ENCODE measurements at places on chromosomes 13 and 19.

GRCh38 chr13:36601186-36601585 is 72.6 kb upstream of the SERTM1 start:
- DNase-seq, result no peak

- no peak for DNase-seq
These were observed 31.7 kb upstream of the IL17D start for GRCh38 chr13:20671789-20672188.

DNA sequence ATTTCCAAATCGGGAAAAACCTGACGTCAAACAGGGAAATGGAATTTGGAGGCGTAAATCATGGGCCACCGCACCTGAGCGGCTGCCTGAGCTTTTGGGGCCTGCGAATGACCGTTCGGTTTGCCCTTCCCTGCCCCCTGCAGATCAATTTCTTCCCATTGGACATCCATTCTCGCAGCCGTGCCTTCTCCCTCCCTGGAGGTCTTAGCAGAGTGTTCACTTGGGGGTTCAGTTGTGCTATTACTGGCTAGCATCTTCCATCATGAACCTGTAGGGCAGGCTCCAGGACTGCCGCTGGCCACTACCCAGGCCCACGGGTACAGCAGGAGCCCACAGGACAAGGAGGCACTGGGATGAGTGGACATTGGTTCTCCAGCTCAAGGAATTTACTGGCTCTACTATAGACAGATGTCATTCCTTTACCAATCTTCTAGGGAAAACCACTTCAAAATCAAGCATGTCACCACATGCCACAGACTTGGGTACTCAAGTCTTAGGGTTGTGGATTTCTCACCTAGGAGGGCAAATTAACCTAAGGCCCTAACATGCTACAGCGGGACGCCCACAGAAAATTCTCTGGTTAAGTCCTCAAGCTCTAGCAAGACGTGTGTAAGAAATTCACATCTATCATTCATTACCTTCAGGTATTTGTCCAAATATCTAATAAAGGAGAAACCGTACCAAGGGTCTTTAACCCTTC is 75.5 kb downstream of the COL4A1 start:
- no peak for DNase-seq

GRCh38 chr13:49649244-49649962 is 21.1 kb downstream of the ARL11 start:
- no peak for DNase-seq

GRCh38 chr13:107124129-107124718 is 556.3 kb upstream of the ARGLU1 start:
- DNase-seq, result peak; percentile 30

DNA sequence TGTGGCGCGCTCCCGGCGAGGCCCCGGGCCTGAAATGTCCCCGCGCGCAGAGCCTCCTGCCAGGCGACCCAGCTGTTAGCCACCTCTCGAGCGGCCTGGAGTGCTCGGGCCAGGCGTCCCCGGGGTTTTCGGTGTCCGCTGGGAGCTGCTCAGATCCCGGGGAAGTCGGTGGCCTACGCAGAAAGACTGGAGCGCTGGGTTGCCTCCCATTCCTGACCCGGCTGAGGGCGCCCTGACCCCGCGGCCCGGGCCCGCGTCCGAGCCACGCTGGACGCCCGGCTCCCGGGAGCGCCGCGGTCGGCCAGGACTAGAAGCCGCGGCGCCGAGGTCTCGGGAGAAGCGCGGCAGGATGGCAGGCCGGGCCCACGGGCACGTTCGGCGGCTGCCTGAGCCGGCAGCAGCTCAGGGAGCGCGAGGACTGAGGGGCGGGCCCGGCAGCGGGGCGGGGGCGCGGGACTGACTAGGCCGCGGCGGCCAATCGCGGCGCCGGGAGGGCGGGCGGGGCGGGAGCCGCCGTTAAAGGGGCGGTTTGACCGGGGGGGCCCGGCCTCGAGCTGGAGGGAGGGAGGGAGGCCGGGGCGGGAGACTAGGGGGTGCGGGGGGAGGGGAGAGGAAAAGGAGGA is 1.3 kb upstream of the ZIC2 start:
- DNase-seq, result no peak

GRCh38 chr13:51816604-51817249 is 12.8 kb upstream of the DHRS12 start:
- DNase-seq, result no peak

DNA sequence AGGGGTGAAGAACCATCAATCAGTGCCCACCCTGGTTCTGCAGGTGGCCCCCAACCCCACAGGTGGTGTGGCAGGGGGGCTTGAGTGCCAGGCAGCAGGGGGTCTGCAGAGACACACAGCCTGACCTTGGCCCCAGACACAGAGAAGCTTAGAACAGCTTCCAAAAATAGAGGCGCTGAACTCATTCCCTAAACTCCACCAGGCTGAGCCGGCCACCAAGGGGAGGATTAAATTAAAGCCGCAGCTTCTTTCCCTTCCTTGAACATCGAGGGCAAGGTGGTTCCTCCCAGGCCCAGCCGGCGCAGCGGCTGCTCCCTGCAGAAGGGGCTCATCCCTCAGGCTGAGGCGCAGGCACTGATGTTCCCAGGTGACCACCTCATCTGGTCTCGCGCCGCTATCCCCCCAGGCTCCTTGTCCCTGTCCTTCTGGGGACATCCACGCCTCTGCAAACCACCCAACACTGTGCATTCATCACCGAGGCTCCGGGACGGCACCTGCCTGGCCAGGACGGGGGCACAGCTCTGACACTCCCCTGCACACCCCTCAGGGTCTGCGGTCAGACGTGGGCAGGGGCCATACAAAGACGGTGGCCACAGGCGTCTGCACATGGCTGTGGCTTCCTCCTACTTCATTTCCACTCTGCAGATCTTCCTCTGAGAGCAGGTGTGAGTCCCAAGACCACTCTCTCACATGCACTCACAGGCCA is 30.9 kb downstream of the LAMP1 start:
- DNase-seq, result peak; percentile 59

All from common myeloid progenitor, CD34-positive (primary cell).